ENCODE measurements at places on chromosomes 4 and X.

DNA sequence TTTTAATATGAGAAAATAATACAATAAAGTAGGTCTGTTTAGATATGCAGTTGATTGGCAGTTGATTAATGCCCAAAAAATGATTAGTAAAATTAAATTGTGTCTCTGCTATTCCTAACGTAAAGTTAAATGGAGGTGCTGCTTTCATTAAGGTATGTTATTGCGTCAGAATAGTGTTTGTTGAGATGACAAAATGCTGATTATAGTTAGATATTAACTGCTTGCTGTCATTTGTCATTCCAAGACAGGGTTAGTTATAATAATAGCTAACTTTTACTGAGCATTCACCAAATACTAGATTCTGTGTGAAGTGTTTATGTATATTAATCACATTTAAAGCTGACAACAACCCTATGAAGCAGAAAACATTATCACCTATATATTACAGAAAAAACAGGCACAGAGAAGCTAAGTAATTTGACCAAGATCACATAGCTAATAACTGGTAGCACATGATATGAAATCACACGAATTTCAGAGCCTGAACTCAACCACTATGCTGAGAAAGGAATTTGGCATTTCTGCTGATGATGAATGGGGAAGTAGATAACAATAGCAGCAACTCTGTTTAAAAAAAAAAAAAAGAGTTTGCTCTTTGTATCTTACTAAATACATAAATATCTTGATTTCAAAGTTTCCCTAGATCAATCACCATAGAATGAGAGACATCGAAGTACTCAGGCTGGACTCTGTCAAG is 59.7 kb upstream of the WDR44 start:
- no peak for DNase-seq

DNA sequence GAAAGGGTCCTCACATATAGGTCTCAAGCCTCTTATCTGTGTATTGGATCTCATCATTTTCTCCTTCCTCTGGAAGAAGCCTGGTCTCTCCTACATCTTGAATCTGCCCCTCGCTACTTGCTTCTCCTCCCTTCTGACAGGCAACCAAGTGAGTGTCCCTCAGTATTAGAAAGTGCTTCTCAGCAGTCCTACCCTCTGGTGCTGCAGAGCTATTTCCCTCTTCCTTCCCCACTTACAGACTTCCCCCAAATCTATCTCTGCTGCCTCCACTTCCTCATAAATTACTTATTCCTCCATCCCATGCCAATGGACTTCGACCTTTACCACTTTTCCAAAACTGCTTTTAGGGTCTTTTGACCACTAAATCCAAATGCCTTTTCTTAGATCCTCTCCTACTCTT is 129.1 kb upstream of the NAP1L5 start:
- no peak for DNase-seq

DNA sequence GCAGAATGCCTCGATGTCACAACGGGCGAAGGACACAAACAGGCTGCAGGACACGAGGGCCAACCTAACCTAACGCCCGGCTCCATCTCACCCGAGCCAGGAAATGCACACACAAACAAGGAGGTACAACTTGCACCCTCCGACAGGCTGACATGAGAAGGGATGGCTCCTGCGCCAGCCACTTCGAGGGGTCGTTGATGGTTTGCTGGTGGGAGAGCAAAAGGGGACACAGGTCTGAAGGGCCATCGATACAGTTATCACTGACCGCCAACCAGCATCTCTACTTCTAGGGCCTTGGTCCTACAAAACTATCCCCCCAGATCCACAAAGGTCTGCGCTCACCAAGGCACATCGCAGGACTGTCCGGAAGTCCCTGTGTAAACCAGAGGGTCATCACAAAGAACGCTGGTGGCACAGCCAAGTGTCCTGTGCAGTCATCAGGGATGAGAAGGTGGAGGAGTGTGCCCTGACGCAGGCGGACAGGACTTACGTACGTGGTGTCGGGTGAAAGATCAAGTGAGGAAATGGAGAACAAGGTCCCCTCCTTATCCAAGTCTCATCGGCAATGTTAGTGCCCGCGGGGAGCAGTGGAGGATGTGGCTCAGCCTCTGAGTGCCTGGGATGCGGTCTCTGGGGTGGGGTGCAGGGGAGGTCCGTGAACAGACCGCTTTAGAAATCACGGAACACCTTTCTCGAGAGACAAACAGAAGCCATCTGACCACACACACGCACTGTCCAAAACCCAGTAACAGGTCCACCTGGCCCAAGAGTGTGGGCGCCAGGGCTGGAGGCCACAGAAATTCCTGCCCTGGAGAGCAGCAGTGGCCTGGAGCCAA is 7.0 kb downstream of the MXD4 start:
- no peak for DNase-seq

DNA sequence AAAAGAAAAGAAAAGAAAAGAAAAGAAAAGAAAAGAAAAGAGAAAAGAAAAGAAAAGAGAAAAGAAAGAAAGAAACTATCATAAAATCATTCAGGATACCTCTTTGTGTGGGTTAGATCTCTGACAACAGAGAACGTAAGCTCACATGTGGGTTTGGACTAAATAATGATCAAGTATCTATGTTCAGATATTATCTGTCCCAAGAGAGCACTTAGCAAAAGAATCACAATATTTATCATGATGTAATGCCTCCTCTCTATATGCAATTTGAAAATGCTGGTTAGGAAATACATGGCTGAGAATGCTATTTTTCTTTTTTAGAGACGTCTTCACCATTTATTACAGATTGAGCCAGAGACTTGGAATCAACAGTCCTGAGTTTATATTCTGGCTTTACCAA is 191.3 kb downstream of the KCNIP4 start:
- DNase-seq: no peak

DNA sequence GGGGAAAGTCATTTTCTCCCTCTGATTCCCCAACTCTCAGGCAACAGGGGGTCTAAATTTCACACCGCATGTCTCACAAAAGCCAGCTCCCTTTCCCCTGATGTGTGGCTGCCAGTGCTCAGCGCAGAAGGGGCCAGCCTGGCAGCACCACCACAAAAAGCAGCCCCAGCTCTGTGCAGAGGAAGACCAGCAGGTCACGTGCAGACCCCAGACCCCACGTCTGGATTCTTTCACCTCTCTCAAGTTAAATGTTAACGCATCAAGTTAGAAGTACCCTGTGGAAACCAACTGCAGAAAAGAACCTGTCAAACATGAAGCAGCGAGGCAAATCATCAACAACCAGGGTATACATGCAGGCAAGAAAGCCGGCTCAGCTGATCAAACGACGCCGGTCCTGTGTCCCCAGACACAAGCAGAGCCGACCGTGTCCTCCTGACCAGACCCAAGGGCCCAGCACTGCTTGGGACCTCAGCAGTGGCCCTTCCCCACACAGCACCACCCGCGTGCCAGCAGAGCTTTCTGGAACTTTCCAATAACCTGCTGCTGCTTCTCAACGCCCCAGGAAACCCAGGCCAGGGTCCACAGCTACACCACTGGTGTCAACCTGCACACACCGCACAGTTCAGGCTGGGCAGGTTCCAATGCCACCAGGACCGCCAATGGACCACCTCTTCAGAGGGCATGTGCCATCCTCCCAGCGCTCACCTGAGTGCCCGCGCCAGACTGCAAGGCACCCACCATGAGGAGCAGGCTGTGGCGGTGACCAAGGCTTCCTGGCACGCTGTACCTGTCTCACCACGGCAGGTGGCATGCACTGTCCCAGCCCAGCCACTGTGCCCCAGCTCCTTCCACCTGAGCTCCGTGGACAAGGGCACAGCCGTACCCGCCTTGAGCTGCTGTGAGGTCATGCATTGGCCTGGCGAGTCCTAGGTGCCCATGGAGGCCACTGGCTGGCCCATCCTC is 4.0 kb downstream of the LRPAP1 start:
- no peak for DNase-seq

DNA sequence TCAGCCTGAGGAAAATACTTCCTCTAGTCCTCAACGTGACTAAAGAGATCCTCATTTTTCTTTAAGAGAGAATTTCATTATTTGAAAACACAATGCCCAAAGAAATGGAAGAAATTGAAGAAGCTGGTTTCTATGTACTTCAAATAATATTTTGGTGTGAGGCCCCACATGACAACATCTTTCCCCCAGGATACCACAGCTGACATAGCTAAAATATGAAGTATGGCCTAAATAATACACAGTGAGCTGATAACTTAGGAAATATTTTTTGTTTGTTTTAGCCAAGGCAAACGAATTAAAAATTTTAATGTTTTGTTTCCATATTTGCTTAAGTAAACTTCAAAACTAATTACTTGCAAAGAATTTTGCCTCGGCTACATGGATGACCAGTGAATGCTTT is 149.2 kb downstream of the CBR4 start:
- no peak for DNase-seq

- DNase-seq: no peak
These were observed 76.4 kb downstream of the LEF1 start for GRCh38 chr4:108092288-108092687.

DNA sequence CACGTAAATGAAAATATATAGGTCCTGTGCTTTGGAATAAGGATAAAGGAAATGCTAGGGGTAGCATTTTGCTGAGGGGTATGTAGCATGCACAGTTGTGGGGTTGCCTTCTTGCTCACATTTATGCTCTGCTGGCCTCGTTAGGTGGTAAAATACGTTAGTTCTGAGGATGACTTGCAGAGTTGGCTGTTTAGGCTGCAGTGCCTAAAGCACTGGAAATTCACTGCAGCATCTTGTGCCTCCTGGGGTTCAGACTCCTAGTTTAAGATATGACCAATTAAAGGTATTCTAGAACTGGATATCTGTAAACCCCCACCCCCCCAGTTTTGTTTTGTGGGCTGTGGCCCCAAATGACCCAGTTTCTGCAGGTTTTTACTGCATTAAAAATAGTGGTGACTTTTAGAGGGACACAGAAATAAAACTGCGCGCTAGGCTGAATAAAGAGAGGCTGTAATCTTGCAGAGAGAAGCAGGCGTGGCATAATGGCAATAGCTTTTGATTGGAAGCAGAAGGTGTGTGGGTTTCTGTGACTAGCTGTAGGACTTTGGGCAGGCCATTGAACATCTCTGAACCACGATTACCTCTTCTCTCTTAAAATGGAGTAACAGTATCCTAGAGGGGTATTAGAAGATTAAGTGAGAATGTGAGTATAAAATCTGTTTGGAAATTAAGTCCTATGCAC is 79.3 kb downstream of the REPS2 start:
- DNase-seq: no peak

DNA sequence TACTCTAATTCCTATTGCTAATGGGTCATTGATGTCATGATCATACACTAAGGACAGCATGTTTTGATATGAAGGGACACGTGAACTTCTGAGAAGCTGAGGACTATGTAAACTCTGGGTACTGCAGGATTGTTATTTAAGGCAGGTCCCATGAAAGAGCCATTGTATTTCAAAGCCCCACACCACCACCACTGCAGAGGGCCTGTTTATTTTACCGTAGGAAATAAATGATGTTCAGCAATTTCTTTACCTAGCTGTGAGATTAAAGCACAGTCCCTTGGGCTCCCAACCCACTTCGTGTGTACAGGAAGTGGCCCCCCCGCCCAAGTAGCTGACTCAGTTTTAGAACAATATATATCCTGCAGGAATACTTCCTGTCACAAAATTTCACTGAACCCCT is 89.8 kb upstream of the ACSL4 start:
- DNase-seq: no peak

DNA sequence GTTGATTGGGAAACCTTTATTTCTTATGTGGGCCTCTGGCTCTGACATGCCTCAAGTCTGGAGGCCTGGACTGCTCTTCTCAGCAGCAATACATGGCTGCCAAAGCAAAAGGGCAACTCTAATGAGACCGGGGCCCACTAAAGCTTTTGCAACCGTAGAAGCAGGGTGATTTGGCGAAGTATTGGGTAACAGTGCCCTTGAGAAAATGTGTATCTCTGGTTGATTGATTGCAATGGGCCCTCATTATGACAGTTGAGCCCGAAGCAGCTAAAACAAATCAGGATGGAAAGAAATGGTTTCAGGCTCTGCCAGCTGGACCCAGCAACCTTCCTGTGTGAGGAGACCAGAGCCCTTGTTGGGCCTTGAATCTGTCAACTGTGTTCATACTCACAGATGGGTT is 73.4 kb downstream of the CLCN4 start:
- no peak for DNase-seq
